ENCODE measurements at places on chromosomes 1 and 21. TPM values are rescaled to one million over a fixed set of nuclear protein-coding genes. Genes with fewer than 3 reads are reported as not detected.

The LEFTY2 gene
- total RNA-seq: not detected

The PSEN2 gene
- 3.7 TPM for total RNA-seq

The CD53 gene
- total RNA-seq: 397 TPM

The TEKT2 gene
- 0.81 TPM for total RNA-seq

The PALMD gene
- total RNA-seq: not detected

The FCGR3A gene
- not detected for total RNA-seq

The TEX38 gene
- total RNA-seq: not detected

The VWA1 gene
- total RNA-seq: not detected

The KRTAP7-1 gene
- not detected for total RNA-seq

The SCYL3 gene
- total RNA-seq: 14.0 TPM

The ABCA4 gene
- total RNA-seq: not detected

The IFNAR2 gene
- total RNA-seq: 56.9 TPM

The MTARC2 gene
- not detected for total RNA-seq

The PERM1 gene
- not detected for total RNA-seq

The TMEM240 gene
- total RNA-seq: not detected

The SLC22A15 gene
- total RNA-seq: 0.17 TPM

The LEPR gene
- total RNA-seq: 2.8 TPM

The NMNAT2 gene
- not detected for total RNA-seq

The PGBD2 gene
- 3.2 TPM for total RNA-seq

The FCER1G gene
- total RNA-seq: 2.9 TPM

The HFM1 gene
- not detected for total RNA-seq

The GREM2 gene
- total RNA-seq: not detected

The FALEC gene
- total RNA-seq: not detected

The TMEM50A gene
- total RNA-seq: 127 TPM

The KIAA1614 gene
- total RNA-seq: 0.20 TPM

The AXDND1 gene
- total RNA-seq: not detected

The RAB7B gene
- total RNA-seq: not detected

The AMIGO1 gene
- total RNA-seq: 6.6 TPM

The PLA2G5 gene
- total RNA-seq: not detected

The ATP1A4 gene
- total RNA-seq: not detected

The MYCBP gene
- 8.3 TPM for total RNA-seq

The C8A gene
- not detected for total RNA-seq

The ZNF436 gene
- total RNA-seq: 4.1 TPM

The TMEM52 gene
- 0.62 TPM for total RNA-seq

The LCE3D gene
- total RNA-seq: not detected

The LRRC38 gene
- not detected for total RNA-seq

The ZNF695 gene
- total RNA-seq: not detected

The OR2T2 gene
- total RNA-seq: not detected

The UCK2 gene
- total RNA-seq: 5.5 TPM

The ESPN gene
- 3.7 TPM for total RNA-seq

The HSD11B1 gene
- 0.47 TPM for total RNA-seq

The UBL4B gene
- total RNA-seq: not detected

The OLFM3 gene
- total RNA-seq: not detected

The EDN2 gene
- total RNA-seq: 0.52 TPM

The RYR2 gene
- total RNA-seq: 0.02 TPM

The CRP gene
- not detected for total RNA-seq

The FCER1A gene
- total RNA-seq: 1.5 TPM

The MCOLN3 gene
- not detected for total RNA-seq

The AQP10 gene
- total RNA-seq: 0.81 TPM

The EFNA4 gene
- total RNA-seq: 6.1 TPM

The LAPTM5 gene
- 589 TPM for total RNA-seq

The TDRD5 gene
- not detected for total RNA-seq
